T-helper 1 cell (primary cell): ENCODE measurements at places on chromosomes 4 and X.
A peak's percentile ranks its signal among the peaks of the same experiment; 100 is the strongest.

- DNase-seq = no peak
Observed at GRCh38 chr4:161252520-161253141, 911.2 kb downstream of the FSTL5 start.

GRCh38 chr4:25100021-25100555, 60.2 kb downstream of the SEPSECS start:
- no peak for DNase-seq

DNA sequence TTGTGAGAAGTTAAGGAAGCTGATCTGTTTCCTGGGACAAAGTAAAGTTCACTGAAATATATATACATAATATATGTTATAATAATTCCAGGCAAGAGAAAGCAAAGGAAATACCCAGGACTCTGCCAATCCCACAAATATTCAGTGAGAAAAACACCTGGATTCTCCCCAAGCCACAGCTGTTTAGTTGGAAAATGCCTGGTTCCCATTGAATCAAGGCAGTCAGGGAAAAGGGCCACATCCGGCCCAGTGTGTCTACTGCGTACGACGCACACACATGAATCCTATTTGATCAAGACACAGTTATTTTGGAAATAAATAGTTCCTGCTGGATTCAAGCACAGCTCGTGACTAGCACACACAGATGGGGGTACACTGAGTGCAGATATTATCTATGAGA, 6.3 kb upstream of the DCHS2 start:
- DNase-seq = no peak

GRCh38 chr4:69536980-69537379, 41.3 kb upstream of the UGT2B4 start:
- DNase-seq = no peak

- DNase-seq = no peak
Observed at GRCh38 chr4:145375416-145375815, 106.2 kb upstream of the SMAD1 start.

DNA sequence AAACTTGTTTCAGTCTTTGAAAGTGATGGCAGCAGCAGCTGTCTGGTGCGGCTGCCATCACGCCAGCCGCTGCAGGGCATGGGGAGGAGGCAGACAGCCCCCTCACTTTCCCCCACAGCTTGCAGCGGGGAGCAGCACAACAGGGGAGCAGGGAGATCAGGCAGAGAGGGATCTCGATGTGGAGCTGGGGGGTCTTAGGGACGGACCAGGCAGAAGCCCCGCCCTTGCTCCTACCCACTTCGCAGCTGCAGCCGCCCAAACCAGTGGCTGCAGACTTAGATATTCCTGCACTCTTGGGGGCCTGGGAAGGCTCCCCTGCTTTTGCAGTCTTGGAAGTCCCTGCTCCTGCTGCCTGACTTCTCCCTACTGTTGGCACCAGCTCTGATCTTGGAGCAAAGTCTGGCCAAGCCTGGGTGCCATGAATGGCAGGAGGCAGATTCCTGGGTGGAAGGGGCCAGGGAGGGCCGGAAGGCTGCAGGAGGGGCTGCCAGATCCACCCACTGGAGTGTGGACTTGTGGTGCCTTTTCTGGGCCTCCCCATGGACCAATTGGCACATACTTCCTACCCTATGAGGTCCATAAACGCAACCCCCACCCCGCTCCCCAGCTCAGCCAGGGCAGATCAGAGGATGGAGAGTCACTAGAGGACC, 14.0 kb upstream of the MFAP3L start:
- DNase-seq = no peak

DNA sequence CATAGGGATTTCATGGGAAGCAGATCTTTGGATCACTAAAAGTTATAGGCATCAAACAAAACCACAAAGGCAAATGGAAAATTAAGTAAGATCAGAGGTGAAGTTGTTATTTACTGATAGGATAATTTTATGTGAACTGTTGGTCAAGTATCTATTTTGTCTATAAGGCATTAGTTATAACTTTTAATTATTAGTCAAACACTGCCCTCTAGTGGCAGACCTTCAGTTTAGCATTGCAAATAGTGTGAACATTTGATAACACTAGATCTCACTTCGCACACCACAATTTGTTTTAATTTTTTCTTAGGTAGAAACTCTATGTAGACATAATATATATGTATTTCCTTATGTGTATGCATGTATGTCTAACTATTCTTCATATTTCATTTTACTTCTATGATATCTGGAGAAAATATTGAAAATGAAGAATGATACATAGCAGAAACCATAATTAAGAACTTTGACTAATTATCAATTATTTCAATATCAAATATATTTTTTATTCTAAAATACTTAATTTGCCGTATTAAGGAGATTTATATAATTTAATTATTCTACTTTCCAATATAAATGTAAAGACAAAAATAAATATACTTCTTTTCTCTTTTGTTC, 214.5 kb upstream of the TACR3 start:
- no peak for DNase-seq

- DNase-seq = peak; percentile 70
Observed at GRCh38 chr4:149985981-149986380, 92.3 kb upstream of the DCLK2 start.

- no peak for DNase-seq
Observed at GRCh38 chrX:38124000-38124399, 96.7 kb downstream of the SRPX start.

DNA sequence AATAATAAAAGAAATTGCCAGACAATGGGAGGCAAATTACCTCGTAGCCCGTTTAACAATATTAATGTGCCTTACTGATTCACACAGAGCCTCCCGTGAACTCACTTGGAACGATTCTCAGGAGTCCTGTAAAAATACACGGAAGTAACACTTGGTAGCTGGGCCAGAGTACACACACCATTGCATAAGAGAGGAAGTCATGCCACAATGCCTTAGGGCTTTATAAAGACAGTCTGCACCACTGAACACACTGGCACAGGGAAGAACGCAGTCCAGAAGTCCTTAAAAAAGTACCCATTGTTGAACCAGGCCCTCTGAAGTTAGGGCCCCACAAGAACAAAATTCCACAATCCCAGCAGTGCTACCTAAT, 15.1 kb downstream of the SLC2A9 start:
- no peak for DNase-seq
